Dermis microvascular lymphatic vessel endothelial cell (primary cell): ENCODE measurements at places on chromosomes 6 and 20. TPM values are rescaled to one million over a fixed set of nuclear protein-coding genes. Genes with fewer than 3 reads are reported as not detected.

Gene KIF6
- 0.13 and 0.38 TPM in 2 replicates for total RNA-seq

Gene TNNC2
- total RNA-seq = 0.13 TPM in 1 of 2 replicates, not detected in the other

Gene FAM217A
- total RNA-seq = not detected in 2 replicates

Gene BEND6
- under 0.01 and 0.13 TPM in 2 replicates for total RNA-seq

Gene TSBP1
- not detected in 2 replicates for total RNA-seq

Gene HFE
- 2.4 and 3.0 TPM in 2 replicates for total RNA-seq

Gene PHACTR1
- total RNA-seq = 1.0 and 1.1 TPM in 2 replicates

Gene DOK5
- total RNA-seq = 0.13 TPM in 1 of 2 replicates, not detected in the other
